Left hindlimb (tissue), 1 donor: ENCODE measurements at places on chromosomes 1 and 21.

DNA sequence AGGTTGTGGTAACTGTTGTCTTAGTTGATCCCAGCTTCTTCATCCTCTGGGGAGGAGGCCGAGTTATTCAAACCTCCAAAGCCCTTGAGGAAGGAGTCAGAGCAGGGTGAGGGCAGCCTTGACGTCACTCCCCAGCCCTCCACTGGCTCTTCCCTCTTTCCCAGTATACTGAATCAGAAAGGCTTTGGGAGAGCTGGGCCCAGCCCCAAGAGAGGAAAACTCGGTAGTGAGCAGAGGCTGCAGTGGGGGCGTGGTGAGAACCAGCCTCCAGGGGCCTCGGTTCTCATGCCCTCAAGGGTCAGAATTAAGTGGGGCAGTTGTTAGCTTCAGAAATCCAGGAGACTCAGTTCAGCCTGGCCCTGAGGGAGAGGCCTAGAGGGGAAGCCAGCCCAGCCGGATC lies 1.8 kb upstream of the GJA4 start:
- DNase-seq: no peak

DNA sequence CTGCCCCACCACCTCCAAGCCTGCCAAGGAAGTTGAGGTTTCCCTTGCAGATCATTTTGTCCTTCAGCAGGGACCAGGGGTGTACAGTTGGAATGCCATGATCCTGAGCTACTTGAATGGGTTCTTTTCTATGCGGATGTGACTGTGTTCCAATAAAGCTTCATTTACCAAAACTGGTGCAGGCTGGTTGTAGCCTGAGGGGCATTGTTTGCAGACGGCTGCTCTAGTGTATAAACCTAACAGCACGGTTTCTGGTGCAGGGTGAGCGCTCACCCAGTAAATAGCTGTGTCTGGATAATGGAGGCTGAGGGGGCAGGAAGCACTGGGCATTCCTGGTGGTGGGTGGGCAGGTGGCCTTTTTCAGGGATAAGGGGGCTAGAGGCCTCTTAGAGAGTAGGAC lies 72.7 kb upstream of the ACTL8 start:
- DNase-seq: no peak

DNA sequence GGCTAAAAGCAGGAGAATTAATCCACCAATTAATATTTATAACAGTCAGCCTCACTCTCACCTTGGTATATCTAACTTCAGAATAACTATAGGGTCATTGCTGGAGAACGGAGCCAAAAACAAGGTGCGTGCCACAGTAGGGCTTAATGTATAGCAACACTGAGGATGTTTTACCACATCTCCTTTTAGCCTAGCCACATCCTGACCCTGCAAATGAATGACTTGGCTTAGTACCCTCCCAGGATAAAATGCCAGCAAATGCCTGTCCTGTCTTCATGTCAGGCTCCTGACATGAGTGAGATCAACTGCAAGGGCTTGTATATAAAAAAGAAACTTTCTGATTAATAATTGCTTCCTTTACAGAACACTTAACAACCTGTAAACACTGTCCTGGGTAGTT lies 2.7 kb upstream of the CDC42BPA start:
- no peak for DNase-seq

GRCh38 chr1:93904228-93904627 lies 5.0 kb downstream of the GCLM start:
- no peak for DNase-seq

- no peak for DNase-seq
These were observed 41.9 kb downstream of the MAB21L3 start for GRCh38 chr1:116152950-116153691.

DNA sequence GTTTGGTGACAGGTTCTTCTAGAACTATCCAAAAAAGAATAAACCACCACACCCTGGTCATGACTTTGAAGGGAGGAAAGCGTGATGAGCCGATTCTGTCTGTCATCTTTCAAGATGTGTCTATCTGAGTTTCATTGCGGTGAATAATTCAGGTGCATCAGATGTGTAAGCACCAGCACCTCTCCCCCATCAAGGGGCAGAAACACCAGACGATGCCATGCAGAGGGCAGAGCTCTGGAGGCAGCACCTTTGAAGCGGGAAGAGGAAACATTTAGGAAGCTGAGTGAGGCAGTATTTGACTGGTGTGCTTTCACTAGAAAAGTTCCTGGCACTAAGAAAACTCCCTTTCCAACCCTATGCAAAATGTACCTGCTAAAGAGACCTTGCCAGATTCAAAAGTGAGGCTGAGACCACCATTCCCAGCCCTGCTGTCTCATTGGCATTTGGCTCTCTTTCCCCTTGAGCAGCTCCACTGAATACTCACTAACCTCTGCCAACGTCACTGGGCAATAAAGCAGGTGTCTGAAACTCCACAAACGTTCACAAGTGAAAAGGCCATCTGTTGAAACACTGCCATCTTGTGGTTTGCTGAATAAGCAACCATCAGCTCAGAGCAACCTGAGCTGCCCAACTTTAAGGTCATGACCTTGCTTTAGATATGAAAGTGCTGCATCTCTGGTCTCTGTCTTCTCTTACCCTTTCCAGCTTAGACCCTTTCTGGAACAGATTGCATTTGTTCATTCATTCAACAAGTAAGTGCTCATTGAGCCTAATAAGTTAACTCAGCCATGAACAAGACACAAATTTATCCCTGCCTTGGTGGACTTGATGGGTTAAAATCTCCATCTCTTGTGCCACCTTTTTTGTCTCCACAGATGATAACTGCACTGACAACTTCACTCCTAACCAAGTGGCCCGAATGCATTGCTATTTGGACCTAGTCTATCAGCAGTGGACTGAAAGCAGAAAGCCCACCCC lies 228.6 kb downstream of the PAPPA2 start:
- no peak for DNase-seq

DNA sequence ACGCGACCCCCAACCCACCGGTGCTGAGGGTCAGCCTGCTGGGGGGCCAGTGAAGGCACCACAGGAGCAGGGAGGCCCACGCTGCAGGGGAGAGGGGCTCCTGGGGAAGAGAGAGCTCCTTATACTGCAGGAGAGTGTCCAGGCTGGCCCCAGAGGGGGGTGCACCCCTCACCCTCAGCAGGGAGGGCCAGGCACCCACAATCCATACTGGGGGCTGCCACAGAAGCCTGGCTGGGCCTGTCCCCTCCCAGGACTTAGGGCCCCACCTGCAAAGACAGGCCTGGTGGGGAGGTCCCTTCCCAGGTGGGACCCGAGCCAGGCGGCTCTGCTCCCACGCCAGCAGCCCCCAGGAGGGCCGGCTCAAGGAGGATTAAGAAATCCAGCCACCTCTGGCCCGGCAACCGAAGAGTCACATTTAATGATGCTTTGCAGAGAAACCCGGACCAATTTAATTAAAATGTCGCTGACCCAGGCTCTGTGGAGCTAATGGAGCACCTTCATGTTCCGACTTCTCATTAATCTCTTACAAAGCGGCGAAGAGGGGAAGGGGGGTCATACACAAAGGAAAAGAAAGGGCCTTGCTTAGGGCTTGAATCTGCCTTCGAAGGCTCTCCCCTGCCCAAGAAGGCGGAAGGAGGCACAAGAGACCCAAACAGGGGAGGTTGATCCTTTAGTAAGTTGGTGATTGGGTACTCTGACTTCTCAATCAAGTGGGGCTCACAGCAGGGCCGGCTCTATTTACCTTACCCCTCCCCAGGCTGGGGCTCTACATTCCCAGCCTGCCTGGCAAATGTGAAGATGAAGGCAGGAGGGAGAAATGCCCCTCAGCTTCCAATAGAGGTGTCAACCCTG lies 25.0 kb downstream of the WNT9A start:
- no peak for DNase-seq

DNA sequence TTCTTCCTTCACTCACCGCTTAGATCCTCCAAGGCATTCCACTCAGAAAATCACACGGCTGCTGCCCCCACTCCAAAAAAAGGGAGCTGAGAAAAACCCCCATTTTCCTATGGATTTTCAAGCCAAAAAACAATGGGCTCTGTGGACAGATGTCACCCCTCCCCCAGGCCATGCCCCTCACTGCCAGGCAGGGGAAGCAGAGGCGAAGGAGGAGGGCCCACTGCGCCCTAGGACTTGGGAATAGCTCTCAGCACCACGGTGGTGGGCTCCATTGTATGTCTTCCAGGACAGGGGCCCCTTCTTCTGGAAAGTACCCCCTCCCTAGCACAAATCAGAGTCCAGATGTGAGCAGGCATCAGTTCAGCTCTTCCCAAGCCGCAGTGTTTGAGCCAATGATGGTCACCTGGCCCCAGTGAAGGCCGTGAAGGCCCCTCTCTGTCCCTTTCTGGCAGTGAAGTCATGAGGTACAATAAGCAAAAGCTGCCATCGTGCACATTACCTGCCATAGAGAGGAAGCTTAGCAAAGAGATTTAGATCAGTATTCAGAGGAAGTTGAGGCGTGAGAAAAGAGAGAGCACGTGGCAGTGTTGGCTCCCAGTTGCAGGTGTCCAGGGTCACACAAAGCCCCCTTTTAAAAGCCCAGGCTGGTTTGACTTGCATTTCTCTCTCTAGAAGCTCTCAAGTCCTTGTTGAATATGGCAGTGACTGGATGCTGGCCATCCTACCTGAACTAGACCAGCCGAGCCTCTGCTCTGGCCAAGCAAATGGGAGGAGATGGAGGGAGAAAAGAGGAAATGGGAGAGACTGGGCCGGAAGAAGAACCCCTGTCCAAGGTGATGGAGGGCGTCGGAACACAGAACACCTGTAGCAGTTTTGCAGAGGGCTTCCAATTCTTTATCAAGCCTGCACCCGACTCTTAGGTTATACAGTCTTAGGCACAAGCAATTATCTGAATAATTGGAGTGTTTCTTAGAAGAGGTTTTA lies 149.0 kb downstream of the TOMM20 start:
- no peak for DNase-seq

DNA sequence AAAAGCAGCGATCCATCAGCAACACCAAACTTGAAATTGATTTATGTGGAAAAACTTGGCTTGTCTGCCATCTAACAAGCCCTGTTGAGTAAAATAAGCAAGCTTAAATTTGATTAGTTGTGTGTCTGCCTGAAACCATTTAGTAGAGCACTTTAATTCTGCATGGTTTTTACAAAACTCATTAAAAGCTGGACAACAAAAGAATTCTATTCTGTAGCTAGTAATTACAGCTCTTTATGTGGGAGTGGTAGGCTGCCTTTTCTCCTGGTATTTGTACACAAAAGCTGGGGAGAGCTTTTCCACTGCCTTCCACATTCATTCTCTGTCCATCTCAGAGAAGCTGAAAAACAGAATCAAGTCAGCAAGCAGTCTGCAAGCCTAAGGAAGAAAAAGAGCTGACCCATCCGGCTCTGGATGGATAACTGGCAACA lies 1.7 kb downstream of the ETS2 start:
- DNase-seq: no peak

- peak; percentile 80 for DNase-seq
These were observed 9.6 kb upstream of the ADORA1 start for GRCh38 chr1:203117611-203118575.

- DNase-seq: peak; percentile 82
These were observed 20.2 kb downstream of the PEX14 start for GRCh38 chr1:10494754-10495474.

GRCh38 chr1:234398849-234399381 lies 25.7 kb downstream of the COA6 start:
- no peak for DNase-seq

GRCh38 chr1:89672489-89673183 lies 39.7 kb downstream of the LRRC8C start:
- no peak for DNase-seq

DNA sequence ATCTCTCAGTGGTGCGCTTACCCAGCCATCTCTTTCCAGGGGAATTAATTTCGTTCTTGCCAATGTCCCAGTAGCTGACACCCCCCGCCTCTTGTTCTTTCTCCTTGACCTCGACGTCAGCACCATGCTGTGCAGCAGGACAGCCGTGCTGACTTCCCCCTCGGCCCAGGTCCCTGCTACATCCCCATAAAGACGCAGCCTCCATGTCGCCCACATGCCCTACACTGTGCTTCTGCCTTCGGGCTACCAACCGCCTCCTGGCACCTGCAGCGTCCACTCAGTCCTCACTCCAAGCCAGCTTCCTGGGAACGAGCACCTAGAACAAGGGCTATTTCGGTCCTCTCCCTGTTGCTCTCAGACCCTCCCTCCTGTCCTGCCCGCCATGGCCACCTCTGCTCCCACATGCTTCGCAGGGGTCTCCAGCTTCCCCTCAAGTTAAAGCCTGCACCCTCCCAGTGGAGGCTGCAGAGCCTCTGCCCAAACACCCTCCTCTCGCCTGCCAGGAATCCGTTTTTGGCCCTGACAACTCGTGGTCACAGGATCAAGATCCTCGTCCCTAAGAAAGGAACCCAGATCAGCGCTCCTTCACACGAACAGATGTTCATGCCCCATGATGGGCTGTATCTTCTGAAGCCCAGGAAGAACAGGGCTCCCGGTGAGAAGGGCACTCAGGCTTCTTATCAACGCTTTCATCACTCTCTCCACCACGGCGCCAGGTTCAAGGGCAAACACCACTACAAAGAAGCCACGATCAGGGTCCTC lies 109.7 kb downstream of the NPHP4 start:
- no peak for DNase-seq
